ENCODE measurements at places on chromosomes 2 and 18. TPM values are rescaled to one million over a fixed set of nuclear protein-coding genes. Genes with fewer than 3 reads are reported as not detected.

- DNase-seq = no peak
These were observed 308.5 kb downstream of the GBX2 start for GRCh38 chr2:235859651-235860050.

GRCh38 chr2:40047406-40047805 lies 268.3 kb upstream of the THUMPD2 start:
- no peak for DNase-seq

DNA sequence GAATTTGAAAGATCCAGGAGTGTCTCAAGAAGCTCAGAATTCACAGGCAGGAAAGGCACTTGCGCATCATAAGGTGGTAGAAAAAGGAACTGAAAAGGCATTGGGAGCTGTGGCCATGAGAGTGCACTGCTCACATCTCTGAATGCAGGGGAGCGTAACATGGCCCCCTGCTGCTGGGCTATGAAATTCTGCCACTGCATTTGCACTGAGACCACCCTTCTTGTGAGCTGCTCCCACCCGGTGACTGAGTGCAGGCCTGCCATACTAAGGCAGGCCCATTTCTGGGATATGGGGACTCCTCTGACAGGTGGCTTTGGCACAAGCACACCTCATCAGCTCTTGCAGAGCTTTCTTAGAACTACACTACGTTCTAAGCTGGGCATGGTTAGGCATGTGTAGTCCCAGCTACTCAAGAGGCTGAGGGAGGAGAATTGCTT lies 25.3 kb upstream of the STARD7 start:
- DNase-seq = no peak

CPO gene
- total RNA-seq = not detected

PRKAG3 gene
- not detected for total RNA-seq

GNLY gene
- total RNA-seq = not detected

DNA sequence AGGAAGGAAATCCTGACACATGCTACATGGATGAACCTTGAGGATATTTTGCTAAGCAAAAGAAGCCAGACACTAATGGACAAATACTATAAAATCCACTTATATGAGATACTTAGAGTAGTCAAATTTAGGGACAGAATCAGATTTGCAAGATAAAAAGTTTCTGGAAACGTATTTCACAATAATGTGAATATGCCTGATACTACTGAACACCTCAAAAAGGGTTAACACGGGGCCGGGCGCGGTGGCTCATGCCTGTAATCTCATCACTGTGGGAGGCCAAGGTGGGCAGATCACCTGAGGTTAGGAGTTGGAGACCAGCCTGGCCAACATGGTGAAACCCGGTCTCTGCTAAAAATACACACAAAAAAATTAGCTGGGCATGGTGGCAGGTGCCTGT lies 1.7 kb upstream of the RMC1 start:
- DNase-seq = no peak

SKOR2 gene
- not detected for total RNA-seq

COLEC11 gene
- not detected for total RNA-seq

- DNase-seq = no peak
These were observed 13.3 kb downstream of the ACKR3 start for GRCh38 chr2:236582968-236583367.

AOX1 gene
- total RNA-seq = 4.1 TPM

NCKAP5 gene
- 1.7 TPM for total RNA-seq

AFF3 gene
- total RNA-seq = 7.3 TPM

GCKR gene
- 2.0 TPM for total RNA-seq

GRCh38 chr18:21632393-21632792 lies 20.3 kb downstream of the SNRPD1 start:
- no peak for DNase-seq

DNA sequence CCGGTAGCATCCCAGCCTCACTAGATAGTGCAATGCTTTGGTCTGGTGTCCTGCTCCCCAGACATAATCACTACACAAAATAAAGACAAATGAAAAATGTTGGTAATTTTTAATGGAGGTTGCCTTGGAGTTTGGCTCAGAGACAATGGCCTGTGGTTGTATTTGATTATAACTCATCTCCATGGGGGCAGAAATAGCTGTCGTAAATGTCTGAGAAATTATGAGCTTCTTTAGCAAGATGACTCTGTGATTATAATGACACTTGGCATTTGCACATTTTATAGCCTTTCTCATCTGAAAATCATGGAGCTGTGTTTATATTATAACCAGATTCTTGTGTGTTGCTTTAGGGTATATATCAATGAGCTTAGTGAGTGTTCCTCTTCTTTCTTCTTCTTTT lies 1779.7 kb upstream of the CELF4 start:
- no peak for DNase-seq

Measured in progenitor cell of endocrine pancreas (in vitro differentiated cells).